Brain (organoid and tissue), 16 donors: ENCODE measurements at places on chromosomes 11 and 22.

DNA sequence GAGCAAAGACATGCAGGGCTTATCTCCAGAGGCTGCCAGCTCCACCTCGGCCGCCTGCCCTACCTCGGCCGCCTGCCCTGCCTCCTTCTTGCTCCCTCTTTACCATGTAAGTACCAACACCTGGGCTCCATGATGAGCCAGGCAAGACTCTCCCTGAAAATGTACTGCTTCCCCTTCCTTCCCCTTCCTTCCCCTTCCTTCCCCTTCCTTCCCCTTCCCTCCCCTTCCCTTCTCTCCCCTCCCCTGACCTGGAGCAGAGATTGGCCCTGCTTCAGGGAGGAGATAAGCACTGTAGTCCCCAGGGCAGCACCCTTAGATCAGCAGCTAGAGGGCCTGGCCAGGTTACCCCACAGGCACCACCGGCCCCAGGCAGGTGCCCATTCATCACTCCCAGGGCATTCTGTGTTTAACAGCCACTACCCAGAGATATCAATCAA lies 25.4 kb upstream of the ADORA2A start:
- no peak for DNase-seq

DNA sequence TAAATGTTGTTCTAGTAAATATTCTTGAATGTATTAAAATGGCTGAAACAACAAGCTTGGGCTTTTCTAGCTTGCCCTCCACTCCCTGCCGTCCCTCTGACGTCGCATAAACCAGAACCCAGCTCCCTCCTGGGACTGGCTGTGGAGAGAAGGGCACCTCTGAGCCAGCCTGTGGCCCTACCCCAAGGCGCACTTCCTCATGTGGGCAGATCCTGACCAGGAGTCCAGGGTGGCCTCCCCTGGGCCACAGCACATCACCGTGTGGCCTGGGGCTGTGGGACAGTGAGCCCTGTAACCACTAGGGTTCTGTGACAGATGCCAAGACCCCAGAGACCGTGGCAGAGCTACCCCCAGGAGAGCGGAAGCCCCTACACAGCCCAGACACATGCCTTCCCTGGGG lies 10.2 kb upstream of the ADORA2A start:
- DNase-seq, result no peak

- peak; percentile 78 for DNase-seq
These were observed 44.0 kb upstream of the SLC1A2 start for GRCh38 chr11:35463331-35463751.

- DNase-seq, result peak; percentile 66
These were observed 90.6 kb downstream of the LARGE1 start for GRCh38 chr22:33829546-33830280.

DNA sequence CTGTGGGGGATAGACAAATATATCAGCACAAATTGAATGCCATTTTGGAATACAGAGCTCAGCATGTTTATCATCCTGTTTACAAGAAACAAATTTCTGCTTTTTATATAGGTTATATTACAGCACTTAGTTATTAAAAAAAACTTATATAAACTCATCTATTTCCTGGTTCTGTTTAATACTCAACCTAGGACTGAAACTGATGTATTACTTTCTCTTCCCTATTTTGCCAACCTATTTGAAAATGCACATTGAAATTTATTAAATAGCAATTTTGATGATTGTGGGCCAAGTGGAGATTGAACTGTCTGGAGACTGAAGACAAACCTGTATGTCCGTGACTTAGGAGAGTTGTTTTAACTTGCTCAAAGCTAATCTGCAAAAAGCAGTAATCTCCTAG lies 288.3 kb upstream of the ANO3 start:
- no peak for DNase-seq

DNA sequence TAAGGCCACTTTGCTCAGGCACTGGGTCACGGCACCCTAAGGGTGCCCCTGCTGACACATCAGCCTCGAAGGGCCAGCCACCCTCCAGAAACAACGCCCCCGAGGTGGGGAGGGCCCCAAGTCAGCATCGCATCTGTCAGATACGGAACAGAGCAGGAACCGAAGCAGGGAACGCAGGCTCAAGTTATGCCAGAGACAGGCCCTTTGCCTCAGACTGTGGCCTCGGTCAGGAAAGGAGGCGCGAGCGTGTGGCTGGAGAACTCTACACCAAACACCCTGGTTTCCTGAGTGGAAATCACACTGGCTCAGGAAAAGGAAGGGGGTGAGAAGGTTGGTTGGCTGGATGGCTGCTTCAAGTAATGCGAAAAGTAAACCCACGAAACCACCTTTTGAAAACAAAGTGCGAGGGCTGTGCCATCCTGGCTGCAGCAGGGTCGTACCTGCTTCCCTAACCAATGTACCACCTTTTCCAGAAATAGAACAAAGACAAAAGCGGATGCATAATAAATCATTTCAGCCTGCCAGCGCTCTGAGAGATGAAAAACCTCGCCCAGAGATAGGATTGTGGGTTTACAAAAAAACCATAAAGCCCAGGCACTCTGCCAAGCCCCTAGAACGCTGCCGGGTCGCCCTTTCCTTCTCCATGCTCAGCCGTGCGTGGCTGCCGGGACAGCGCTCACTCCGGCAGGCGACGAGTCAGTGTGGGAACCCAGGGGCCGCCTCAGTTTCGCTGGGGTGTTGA lies 38.6 kb downstream of the TRMU start:
- peak; percentile 28 for DNase-seq
